CD4-positive, alpha-beta T cell treated with Interleukin-12 subunit alpha and Interleukin-12 subunit beta, for 1 hour (primary cell): ENCODE measurements at places on chromosomes 6 and 20.

DNA sequence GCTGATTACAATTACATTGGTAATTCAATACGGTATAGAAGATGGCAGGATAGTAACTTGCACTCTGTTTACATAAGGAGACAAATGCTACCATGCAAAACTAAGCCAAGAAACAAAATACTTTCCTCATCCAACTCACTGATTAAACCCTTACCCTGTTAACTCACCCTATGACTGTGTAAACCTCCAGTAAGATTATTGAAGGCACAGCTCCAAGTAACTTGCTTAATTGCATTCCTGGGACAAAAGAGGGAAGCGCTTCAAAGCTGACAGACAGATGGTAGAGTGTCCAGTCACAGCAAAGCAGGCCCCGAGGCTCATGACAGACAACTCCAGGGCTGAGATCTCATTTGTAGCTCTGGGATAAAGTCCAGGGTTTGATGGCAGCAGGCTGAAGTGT lies 6.9 kb upstream of the KIF16B start:
- no peak for DNase-seq

DNA sequence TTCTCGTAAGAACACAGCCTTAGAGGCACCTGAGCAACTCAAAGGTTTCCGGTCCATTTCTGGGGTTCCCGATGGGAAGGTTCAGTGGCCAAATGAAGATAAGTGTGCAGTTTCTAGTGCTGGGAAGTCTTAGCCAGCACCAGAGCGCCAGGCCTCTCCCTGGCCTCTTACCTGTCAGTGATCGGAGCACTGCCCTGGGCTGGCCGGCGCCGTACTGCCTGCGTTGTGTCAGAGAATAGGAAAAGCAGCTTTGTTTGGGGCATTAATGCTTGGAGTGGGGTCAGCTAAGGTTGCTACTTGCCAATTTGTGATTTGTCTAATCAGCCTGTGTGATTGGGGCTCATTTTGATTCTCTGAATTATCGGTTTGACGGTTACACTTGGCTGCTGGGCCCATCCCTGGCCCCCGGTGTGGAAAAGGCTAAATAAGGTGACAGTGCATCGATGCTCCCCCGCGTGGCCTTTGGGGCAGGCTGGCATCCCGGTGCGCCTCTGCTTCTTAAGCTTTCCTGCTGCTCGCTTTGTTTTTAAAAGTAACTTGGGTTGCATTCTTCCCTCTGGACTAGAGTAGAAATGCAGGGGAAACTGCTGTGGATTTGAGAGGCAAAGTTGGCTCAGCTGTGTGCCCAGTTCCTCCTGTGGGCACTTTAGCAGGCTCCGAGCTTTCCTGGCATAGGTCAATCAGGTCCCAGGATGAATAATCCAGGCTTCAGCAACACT lies 51.8 kb downstream of the TCP11 start:
- no peak for DNase-seq

GRCh38 chr6:20056350-20056992 lies 155.8 kb downstream of the MBOAT1 start:
- no peak for DNase-seq

DNA sequence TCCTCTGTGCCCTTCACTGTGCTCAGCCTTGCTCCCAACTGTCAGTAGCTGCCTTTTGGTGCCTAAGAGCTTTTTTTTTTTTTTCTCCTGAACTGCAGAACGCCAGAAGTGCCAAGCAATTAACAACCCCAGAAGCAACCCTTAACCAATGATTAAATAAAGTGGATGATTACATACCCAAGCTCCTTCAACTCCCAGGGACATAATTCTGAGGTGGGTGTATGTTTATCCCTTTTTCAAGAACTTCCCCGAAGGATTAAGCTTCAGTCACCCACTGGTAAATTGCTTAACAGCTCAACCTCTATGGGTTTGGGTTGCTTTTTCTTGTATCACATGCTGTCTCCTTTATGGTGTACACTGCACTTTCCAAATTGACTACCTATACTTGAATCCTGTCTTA lies 41.1 kb downstream of the KLHL31 start:
- no peak for DNase-seq

GRCh38 chr6:164579035-164579434 lies 730.4 kb downstream of the C6orf118 start:
- DNase-seq = no peak

DNA sequence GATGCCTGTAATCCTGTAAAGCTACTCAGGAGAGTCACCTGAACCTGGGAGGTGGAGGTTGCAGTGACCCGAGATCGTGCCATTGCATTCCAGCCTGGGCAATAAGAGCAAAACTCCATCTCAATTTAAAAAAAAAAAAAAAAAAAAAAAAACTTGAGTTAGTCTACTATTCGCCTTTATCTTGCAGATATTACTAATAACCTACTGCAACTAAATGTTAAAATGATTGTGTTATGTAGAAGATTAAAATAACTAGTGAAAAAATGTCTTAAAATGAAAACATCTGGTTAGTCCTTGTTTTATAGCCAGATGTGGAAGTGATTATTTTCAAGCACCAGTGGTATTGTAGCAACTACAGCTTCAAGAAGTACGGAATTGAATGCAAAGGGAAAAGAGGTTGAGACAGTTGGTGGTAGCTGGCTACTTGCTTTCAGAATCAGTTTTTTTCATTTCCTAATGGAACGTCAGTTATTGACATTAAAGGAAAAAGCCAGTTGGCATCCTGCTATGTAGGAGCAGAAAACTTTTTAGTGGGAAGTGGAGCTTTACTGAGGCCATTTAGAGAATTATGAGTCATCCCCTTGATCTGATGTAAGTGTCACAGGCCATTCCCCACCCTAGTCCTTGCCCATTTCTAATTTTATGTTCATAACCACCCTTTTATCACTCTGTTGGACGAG lies 43.8 kb upstream of the DYNLRB1 start:
- no peak for DNase-seq

DNA sequence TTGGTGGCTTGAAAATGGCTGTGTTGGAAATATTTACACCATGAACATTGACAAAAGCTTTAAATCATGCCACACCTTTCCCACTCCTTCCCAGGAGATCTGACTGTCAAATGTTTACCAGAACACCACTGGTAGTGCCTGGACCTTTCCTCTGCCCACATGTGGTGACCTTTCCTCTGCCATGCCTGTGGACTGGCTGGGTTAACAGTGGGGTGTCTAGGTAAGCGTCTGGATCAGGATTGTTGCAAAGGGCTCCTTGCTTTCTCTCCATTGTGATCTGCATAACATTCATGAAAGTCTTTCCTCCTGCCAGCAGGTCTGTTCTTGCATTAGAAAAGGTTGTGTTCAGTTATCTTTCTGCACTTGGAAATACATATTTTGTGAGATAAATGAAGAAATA lies 572.7 kb downstream of the DHX35 start:
- no peak for DNase-seq

GRCh38 chr20:53926428-53927028 lies 143.9 kb downstream of the BCAS1 start:
- DNase-seq = no peak

- no peak for DNase-seq
Measured at GRCh38 chr6:136654086-136654485, 103.9 kb upstream of the MAP7 start.
